ENCODE measurements at places on chromosomes 6 and 20. TPM values are rescaled to one million over a fixed set of nuclear protein-coding genes. Genes with fewer than 3 reads are reported as not detected.

The TSBP1 gene
- not detected for total RNA-seq

The PNPLA1 gene
- total RNA-seq = not detected

The IFT52 gene
- 38.8 TPM for total RNA-seq

The MMP24 gene
- total RNA-seq = 0.17 TPM

The KAT14 gene
- total RNA-seq = 18.5 TPM

The NR2E1 gene
- total RNA-seq = not detected

The OR2J2 gene
- total RNA-seq = not detected

The FABP7 gene
- not detected for total RNA-seq

The RPP40 gene
- total RNA-seq = 12.1 TPM

The SLPI gene
- total RNA-seq = 0.17 TPM

The TBX18 gene
- total RNA-seq = 0.77 TPM

The GPX5 gene
- not detected for total RNA-seq

The BPIFB4 gene
- total RNA-seq = not detected

- no peak overlapping the region for H3K27ac ChIP-seq
- no peak for DNase-seq
- H3K4me1 ChIP-seq = peaks cover 9% of the 10 kb centered on the region
- no peaks in the 10 kb centered on the region for H3K36me3 ChIP-seq
- H3K4me3 ChIP-seq = no peak overlapping the region
Measured at GRCh38 chr6:24981386-24981760, 45.6 kb upstream of the RIPOR2 start.

GRCh38 chr6:150959166-150959565, 93.7 kb downstream of the MTHFD1L start:
- no peak overlapping the region for H3K4me3 ChIP-seq
- H3K4me1 ChIP-seq = no peaks in the 10 kb centered on the region
- no peaks in the 10 kb centered on the region for H3K27me3 ChIP-seq
- no peak overlapping the region for H3K27ac ChIP-seq
- DNase-seq = no peak

DNA sequence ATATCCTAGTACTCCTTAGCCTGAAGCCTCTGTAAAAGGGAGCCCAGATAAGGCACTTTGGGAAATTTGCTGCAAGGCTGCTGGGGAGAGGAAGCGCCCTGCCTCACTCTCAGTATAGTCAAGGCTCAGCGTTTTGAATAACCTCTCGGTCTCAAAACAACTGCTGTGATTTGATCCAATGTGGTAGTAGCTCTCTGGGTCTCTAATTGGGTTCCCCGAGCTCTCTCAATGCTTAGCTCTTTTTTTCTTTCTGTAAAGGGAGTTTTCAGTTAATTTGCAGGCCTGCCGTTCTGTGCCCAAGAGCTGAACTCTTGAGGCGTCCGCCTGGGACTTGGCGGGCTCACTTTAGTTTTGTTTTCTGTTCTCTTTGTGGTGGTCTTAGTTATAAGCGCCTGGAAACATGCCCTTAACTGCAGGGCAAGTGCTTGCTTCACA, 41.2 kb downstream of the ZHX3 start:
- no peaks in the 10 kb centered on the region for H3K27me3 ChIP-seq
- no peak overlapping the region for H3K4me3 ChIP-seq
- peak overlapping the region; percentile 60 for H3K27ac ChIP-seq
- H3K36me3 ChIP-seq = no peaks in the 10 kb centered on the region
- peak; percentile 35 for DNase-seq

- no peaks in the 10 kb centered on the region for H3K36me3 ChIP-seq
- no peak overlapping the region for H3K4me3 ChIP-seq
- no peaks in the 10 kb centered on the region for H3K4me1 ChIP-seq
Measured at GRCh38 chr6:43278524-43279078, 19.5 kb upstream of the SLC22A7 start.

GRCh38 chr20:61907081-61907891, 158.4 kb downstream of the TAF4 start:
- H3K4me3 ChIP-seq = no peak overlapping the region
- no peak overlapping the region for H3K27ac ChIP-seq
- no peaks in the 10 kb centered on the region for H3K36me3 ChIP-seq
- H3K4me1 ChIP-seq = no peaks in the 10 kb centered on the region

- H3K27me3 ChIP-seq = no peaks in the 10 kb centered on the region
- no peaks in the 10 kb centered on the region for H3K36me3 ChIP-seq
- peaks cover 2% of the 10 kb centered on the region for H3K4me1 ChIP-seq
- peak; percentile 84 for DNase-seq
- no peak overlapping the region for H3K27ac ChIP-seq
Measured at GRCh38 chr6:84645563-84646266, 118.7 kb downstream of the TBX18 start.

DNA sequence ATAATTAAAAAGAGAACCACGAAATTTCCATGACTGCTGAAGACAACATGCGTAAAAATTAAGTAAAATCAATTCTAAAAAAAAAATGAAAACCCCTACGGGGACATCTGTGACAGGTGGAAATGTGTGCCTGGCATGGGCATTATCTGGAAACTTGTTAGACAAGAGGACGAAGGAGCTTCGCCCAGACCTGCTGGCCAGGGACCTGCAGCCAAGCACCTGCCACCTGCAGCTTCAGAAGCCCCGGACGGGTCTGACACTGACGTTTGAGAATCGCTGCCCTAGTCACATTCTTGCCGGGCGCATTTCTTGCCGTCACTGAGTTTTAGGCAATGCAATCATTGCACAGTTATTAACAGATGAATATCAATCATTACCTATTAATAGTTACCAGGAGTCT, 140.3 kb downstream of the SMOC2 start:
- H3K4me1 ChIP-seq = no peaks in the 10 kb centered on the region
- no peak for DNase-seq
- H3K27ac ChIP-seq = no peak overlapping the region
- H3K4me3 ChIP-seq = no peak overlapping the region
- no peaks in the 10 kb centered on the region for H3K27me3 ChIP-seq

GRCh38 chr20:10562899-10563298, 110.9 kb downstream of the JAG1 start:
- H3K4me1 ChIP-seq = peaks cover 8% of the 10 kb centered on the region
- H3K27ac ChIP-seq = no peak overlapping the region
- no peak for DNase-seq
- H3K4me3 ChIP-seq = no peak overlapping the region
- no peaks in the 10 kb centered on the region for H3K36me3 ChIP-seq

DNA sequence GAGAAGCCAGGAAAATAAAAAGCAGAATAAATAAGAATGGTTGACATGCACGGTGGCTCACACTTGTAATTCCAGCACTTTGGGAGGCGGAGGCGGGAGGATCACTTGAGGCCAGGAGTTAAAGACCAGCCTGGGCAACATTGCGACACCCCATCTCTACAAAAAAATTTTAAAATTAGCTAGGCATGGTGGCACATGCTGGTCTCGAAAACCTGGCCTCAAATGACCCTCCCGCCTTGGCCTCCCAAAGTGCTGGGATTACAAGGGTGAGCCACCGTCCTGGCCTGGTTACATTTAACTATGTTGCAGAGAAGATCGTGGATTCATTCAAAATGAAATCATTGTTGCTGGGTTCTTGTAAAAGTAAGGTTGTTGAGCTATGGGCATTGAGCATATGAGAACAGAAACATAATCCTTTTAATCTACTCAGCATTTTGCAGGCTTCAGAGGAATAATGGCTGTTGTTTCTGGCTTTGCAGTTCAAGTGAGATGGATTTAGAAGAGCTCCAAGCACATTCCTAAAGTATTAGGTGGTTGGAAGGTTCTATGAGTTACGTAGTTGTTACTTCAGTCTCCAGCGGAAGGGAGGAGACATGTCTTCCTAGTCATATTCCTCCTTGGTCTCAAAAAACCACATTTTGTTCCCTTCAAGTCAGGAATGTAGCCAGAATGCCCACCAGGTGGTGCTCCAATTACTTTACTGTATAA, 45.6 kb upstream of the RAB23 start:
- H3K27me3 ChIP-seq = no peaks in the 10 kb centered on the region
- H3K4me3 ChIP-seq = no peak overlapping the region
- H3K36me3 ChIP-seq = no peaks in the 10 kb centered on the region
- H3K27ac ChIP-seq = peak overlapping the region; percentile 85
- peaks cover 17% of the 10 kb centered on the region for H3K4me1 ChIP-seq

GRCh38 chr20:50439539-50440453, 70.4 kb upstream of the PTPN1 start:
- no peaks in the 10 kb centered on the region for H3K36me3 ChIP-seq
- peaks cover 23% of the 10 kb centered on the region for H3K4me1 ChIP-seq
- DNase-seq = no peak
- H3K4me3 ChIP-seq = no peak overlapping the region
- H3K27me3 ChIP-seq = no peaks in the 10 kb centered on the region
- H3K27ac ChIP-seq = peak overlapping the region; percentile 97

- DNase-seq = no peak
- no peaks in the 10 kb centered on the region for H3K36me3 ChIP-seq
- H3K4me1 ChIP-seq = peaks cover 5% of the 10 kb centered on the region
- H3K27ac ChIP-seq = no peak overlapping the region
- H3K27me3 ChIP-seq = no peaks in the 10 kb centered on the region
Measured at GRCh38 chr20:34012330-34012729, 18.6 kb downstream of the RALY start.

- no peaks in the 10 kb centered on the region for H3K27me3 ChIP-seq
- H3K27ac ChIP-seq = no peak overlapping the region
- H3K4me3 ChIP-seq = no peak overlapping the region
- H3K36me3 ChIP-seq = peaks cover 3% of the 10 kb centered on the region
- no peak for DNase-seq
- no peaks in the 10 kb centered on the region for H3K4me1 ChIP-seq
Measured at GRCh38 chr6:161117942-161118341, 126.4 kb downstream of the MAP3K4 start.

GRCh38 chr6:75275067-75275466, 9.5 kb downstream of the TMEM30A start:
- peaks cover 14% of the 10 kb centered on the region for H3K4me1 ChIP-seq
- no peak overlapping the region for H3K4me3 ChIP-seq
- H3K27ac ChIP-seq = peak overlapping the region; percentile 70
- peak; percentile 96 for DNase-seq
- H3K27me3 ChIP-seq = no peaks in the 10 kb centered on the region
- no peaks in the 10 kb centered on the region for H3K36me3 ChIP-seq

- H3K36me3 ChIP-seq = no peaks in the 10 kb centered on the region
- peak; percentile 72 for DNase-seq
- no peak overlapping the region for H3K4me3 ChIP-seq
- H3K4me1 ChIP-seq = peaks cover 2% of the 10 kb centered on the region
- H3K27me3 ChIP-seq = no peaks in the 10 kb centered on the region
Measured at GRCh38 chr6:157219201-157220200, 103.8 kb downstream of the TMEM242 start.

DNA sequence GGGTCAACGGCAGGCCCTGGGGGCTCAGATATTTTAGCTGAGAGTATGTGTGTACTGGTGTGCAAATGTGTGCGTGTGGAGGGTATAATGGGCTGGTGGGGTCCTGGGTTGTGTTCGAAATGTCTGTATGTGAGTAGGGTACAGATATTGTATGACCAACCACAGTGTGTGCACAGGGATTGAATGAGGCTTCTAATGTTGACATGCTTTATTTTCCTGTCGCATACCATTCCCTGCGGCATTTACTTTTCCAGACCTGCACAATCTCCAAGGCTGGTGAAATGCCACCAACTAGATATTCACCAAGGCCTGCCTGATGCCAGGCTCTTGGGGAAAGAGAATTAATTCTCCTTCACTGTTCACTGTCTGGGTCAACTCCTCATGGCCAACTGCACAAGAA, 441.4 kb upstream of the SULF2 start:
- no peak for DNase-seq
- no peak overlapping the region for H3K4me3 ChIP-seq
- H3K27me3 ChIP-seq = no peaks in the 10 kb centered on the region

GRCh38 chr6:6583836-6584235, 4.7 kb upstream of the LY86 start:
- H3K4me3 ChIP-seq = no peak overlapping the region
- no peak overlapping the region for H3K27ac ChIP-seq
- H3K27me3 ChIP-seq = no peaks in the 10 kb centered on the region
- no peaks in the 10 kb centered on the region for H3K4me1 ChIP-seq

- no peaks in the 10 kb centered on the region for H3K36me3 ChIP-seq
- no peaks in the 10 kb centered on the region for H3K4me1 ChIP-seq
- no peaks in the 10 kb centered on the region for H3K27me3 ChIP-seq
- H3K27ac ChIP-seq = no peak overlapping the region
- DNase-seq = no peak
Measured at GRCh38 chr6:160330619-160331018, 17.6 kb upstream of the SLC22A3 start.

DNA sequence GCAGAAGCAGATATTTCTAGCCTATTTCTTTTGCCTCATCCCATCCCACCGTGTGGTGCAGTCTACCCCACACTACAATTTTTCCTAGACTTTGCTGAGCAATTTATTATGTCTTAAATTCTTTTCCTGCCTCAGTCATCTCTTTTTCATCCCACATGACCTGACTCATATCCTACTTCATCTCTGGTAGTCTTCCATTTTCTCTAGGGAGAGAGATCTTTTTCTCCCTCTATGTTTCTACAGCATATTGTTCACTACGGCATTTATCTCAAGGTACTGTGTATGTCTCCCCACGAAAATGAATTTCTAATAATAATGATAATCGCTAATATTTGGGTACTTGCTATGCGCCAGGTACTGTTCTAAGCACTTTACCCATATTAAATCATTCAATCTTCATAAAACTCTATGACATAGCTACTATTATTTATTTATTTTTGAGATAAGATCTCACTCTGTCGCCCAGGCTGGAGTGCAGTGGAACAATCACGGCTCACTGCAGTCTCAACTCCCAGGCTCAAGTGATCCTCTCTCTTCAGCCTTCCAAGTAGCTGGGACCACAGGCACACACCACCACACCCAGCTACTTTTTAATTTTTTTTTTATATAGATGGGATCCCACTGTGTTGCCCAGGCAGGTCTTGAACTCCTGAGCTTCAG, 15.6 kb downstream of the PDSS2 start:
- H3K4me1 ChIP-seq = peaks cover 3% of the 10 kb centered on the region
- H3K36me3 ChIP-seq = no peaks in the 10 kb centered on the region
- H3K27ac ChIP-seq = no peak overlapping the region
- H3K27me3 ChIP-seq = no peaks in the 10 kb centered on the region
- H3K4me3 ChIP-seq = no peak overlapping the region
- no peak for DNase-seq

- no peaks in the 10 kb centered on the region for H3K27me3 ChIP-seq
- DNase-seq = no peak
- H3K4me1 ChIP-seq = no peaks in the 10 kb centered on the region
- no peak overlapping the region for H3K4me3 ChIP-seq
- no peaks in the 10 kb centered on the region for H3K36me3 ChIP-seq
- no peak overlapping the region for H3K27ac ChIP-seq
Measured at GRCh38 chr20:37137547-37137946, 41.6 kb upstream of the RPN2 start.

DNA sequence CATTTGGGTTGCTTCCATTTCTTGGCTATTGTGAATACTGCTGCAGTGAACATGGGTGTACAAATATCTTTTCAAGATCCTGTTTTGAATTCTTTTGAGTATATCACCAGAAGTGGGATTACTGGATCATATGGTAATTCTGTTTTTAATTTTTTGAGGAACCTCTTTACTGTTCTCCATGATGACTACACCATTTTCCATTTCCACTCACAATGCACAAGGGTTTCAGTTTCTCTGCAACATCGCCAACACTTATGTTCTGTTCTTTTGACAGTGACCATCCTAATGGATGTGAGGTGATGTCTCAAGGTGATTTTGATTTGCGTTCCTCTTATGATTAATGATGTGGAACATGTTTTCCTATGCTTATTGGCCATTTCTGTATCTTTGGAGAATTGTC, 214.4 kb upstream of the ZFP64 start:
- H3K36me3 ChIP-seq = no peaks in the 10 kb centered on the region
- H3K4me3 ChIP-seq = no peak overlapping the region
- no peaks in the 10 kb centered on the region for H3K27me3 ChIP-seq

Data from fibroblast of lung (primary cell).